Glomerular endothelial cell (primary cell): ENCODE measurements at places on chromosomes 3 and 15.

DNA sequence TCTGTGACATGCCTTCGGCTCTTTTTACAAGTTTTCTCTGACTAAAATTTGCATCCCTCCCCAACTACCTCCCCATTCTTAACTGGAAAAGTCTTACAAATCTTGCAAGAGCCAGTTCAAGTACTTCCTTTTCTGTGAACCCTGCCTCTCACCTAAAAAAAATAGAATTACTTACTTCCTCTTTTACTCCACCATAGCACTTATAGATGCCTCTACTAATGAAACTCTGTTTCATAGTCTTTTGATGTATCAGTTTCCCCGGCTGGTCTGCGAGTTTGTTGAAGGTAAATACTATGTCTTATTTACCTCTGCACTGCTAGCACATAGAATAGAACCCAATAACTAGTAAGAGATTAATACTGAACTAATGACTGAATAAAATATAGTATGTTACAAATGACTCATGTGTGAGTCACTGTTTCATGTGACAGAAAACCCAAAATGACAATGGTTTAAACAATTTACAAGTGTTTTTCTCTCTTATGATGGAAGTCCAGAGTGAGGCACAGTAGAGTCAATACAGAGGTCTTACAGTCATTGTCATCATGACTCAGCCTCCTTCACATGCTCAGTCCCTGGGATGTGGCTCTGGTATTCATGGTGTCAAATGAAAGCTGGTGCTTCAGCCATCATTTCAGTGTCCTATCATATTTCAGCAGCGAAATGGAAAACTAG lies 393.5 kb downstream of the RSL24D1 start:
- no peak for DNase-seq

DNA sequence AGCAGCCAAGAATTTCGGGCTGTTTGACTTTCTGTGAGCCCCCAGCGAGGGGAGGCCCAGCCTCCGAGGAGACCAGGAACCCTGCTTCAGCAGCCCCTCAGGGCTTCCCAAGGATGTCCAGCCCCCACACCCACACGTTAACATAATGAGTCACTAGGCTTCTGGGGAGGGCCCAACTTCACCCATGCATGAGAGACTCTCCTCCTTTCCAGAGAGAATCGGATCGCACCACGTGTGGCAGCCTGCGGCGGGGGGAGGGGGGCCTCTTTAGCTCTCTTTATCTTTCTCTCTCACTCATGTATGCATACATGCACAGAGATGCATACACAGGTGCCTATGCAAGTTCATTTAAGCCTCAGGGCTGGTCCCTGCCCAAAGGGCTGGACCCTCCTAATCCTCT lies 3.1 kb upstream of the AP2M1 start:
- DNase-seq = no peak

DNA sequence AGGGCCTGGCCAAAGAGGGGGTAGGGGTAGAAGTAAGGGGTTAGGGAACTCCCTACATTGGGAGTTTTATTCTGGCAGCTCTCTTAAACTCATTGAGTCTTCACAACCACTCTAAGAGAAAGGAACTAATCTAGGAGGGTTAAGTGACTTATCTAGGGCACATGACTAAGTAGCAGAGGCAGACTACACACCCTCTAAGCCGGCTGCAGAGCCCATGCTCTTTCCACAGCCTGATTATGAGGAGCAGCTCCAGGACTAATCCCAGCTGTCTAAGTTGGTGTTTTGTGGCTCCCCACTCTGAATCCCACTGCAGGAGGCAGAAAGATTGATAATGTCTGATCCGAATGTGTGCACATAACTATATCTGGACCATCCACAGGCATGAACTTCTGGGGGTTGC lies 374.6 kb downstream of the EPHB1 start:
- DNase-seq = no peak

GRCh38 chr3:149894205-149894604 lies 76.5 kb downstream of the PFN2 start:
- no peak for DNase-seq

DNA sequence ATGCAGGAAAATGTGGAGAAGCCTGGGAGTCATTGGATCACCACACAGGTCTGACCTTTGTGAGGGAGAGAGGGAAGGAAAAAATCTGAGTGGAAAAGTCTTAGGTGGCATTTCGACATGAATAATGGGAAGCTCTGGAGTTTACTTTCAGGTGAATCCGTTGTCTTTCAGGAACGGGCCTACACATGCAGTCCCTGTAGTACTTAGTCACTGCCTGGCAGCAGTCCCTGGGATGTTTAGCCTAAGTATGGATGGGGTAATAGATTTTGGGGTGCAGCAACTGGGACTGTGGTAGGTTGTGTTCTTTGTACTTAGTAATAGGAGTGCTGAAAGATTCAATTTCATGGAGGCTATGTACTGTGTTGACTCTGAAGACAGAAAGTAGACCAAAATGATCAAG lies 227.5 kb upstream of the EPHA3 start:
- DNase-seq = no peak

GRCh38 chr15:85401108-85401774 lies 20.8 kb downstream of the AKAP13 start:
- no peak for DNase-seq

DNA sequence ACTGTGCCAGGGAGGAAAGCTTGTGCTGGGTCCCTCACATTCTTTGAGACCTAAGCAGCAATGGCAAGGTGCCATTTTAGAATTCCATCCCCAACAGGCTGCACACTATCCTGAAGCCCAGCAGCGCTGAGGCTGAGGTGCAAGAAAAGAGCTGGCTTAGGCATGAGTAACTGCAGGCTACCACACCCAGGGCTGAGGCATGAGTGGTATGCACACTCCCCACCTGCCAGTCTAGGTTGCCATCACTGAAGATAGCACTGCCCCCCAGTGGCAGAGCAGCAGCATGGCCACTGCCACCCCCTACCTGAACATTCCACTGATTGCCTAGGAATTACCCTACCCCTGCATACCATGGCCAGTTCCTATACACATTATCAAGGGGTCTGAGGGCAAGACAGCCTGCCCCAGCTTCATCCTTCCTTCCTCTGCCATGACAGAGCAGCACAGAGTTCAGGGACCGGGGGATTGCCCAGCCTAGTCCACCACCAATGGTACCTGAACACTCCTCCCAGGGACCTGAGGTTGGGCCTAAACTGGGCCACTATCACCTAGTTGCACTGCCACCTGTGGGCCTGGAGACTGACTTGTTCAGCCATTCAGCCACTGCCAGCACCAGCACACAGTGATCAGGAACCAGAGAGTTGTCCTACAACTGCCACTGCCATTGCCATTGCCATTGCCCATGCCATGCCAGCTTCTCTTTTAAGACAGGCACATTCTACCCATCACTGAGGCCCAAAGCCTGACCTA lies 129.8 kb downstream of the SATB1 start:
- DNase-seq = no peak

GRCh38 chr15:49174902-49175301 lies 4.9 kb downstream of the GALK2 start:
- DNase-seq = no peak

DNA sequence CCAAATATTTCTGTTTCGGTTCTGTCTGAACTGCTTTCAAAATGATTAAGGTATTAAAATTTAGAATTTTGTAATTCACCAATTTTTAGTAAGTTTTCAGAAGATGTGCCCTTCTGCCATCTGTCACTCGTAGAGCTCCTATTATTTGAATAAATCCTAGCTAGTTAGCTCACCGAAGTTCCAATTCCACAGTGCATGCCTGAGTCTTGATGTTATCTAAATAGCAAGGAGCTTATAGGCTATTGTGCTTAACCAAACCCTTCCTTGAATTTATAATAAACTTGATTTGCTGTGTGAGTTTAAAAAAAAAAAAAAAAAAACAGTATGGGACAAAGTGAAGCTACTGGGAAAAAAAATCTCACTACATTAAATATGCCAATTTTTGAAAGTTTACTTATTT lies 18.7 kb downstream of the ATP13A3 start:
- DNase-seq = no peak

- DNase-seq = no peak
Measured at GRCh38 chr3:172018364-172018763, 21.0 kb upstream of the FNDC3B start.

DNA sequence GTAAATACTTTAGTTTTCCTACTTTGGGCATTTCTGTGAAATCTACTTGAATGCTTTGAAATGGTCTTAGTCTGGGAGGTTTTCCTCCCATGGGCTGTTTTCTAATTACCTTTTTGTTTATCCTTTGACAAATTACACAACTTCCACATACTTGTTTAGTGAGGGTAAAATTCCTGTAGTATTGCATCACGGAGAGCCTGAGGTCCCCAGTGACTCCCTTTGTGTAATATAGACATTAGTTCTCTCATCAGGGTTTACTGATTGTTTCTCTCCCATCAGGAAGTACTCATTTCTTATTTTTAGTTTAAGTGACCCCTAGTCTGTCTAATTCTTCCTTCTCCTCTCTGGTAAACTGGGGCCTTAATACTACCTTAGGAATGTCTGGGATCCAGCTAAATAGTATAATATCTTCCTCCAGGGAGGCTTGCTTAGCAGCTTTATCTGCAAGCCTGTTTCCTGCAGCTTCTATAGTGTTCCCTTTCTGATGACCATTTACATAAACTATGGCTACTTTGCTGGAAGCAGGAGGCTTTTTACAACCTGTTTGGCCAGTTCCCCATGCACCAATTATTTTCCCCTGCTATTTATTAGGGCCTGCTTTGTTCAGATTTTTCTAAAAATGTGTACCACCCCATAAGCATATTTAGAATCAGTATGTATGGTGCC lies 87.2 kb upstream of the XCR1 start:
- no peak for DNase-seq

DNA sequence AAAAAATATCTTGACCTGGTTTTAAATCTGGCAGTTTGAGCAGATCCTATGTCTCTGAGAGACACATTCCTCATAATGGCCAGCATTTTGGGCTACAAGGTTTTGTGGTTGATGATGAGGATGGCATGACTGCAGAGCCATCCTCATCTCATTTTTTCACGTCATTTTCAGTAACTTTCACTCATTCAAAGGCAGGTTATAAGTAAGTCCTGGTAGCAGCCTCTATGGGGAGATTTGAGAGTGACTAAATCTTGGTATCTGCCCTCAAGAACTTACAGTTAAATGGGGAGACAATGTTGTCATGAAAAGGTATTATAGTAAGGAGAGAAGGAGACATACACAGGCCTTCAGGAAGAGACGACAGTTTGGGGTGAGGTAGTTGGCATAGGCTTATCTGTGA lies 14.5 kb downstream of the TIGIT start:
- DNase-seq = no peak

GRCh38 chr15:96398776-96399175 lies 68.3 kb downstream of the NR2F2 start:
- DNase-seq = no peak

DNA sequence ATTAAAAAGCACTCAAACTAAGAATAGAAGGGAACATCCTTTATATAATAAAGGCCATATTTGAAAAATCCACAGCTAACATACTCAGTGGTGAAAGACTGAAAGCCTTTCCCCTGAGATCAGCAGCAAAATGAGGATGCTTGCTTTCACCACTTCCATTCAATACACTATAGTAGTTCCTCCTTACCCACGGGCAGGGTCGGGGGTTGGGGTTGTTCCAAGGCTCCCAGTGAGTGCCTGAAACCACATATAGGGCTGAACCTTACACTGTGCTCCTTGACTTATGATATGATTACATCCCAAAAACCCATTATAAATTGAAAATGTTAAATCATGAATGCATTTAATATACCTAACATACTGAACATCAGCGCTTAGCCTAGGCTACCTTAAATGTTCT lies 37.7 kb downstream of the ALDH1L1 start:
- DNase-seq = no peak

- peak; percentile 98 for DNase-seq
Measured at GRCh38 chr3:27533718-27534573, 49.8 kb upstream of the SLC4A7 start.

DNA sequence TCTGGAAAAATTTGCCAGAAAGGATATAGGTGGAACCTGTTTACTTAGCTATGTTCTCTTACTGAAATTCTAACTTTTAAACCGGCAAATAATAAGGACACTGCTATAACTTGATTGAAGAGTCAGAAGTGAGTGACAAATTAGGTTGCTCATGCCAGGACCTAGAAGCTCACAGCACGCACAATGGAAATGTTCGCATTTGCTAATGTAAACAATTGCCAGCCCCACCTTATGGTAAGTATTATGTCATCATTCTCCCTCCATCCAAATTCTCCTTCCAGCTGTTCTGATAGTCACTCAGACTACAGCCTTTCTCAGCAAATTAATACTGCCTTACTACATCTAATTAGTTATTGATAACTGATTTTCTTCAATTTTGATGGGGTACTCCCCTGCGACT lies 4.8 kb upstream of the STXBP5L start:
- no peak for DNase-seq

DNA sequence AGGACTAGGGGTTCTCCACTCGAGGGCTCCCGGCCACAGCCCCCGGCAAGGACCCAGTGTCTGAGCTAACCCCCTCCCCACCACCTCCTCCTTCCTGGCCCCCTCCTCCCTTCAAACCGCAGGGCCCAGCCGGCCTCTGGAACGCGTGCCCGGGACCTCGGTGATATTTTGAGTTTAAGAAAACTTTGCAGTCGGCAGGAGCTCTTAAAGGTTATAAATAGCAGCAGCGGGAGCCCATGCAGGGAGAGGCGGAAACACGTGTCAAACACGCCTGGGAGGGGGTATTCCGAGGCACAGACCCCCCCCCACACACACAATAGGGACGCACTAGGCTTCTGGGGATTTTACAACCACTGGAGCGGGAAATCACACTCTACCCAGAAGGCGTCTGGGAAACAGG lies 3.1 kb upstream of the PTH1R start:
- DNase-seq = no peak

GRCh38 chr3:188231456-188231855 lies 77.5 kb downstream of the LPP start:
- no peak for DNase-seq

DNA sequence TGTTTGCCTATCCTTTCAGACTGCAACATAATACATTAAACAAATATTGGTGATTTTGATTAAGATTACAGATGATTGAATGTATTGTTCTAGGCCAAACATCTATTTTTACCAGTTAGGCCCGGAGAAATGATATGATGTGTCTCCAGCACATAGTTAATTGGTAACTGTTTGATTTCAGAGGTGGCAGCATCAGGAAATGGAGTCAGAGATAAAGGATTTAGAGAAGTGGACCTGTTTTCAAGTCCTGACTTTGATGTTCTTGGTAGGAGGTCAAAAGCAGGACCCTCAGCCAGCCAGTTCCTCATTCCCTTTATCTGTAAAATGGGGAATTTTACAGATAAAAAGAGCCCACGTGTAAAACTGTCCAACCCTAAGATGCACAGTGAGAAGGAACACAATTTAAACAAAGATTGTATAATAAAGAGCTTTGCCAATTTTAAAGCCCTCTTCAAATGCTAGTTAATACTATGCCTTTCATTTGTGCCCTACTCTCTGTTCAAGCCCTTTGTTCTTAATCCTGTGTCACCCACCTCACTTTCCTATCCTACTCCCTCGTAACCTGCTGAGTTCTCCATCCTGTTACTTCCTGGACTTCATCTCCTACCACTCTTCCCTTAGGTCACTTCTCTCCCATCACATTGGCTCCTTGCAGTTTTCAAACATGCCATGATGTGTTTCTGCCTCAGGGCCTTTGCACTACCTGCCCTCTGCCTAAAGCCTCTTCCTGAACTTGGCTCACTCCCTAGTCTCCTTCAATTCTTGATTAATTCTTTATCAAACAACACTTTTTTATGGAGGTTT lies 2.5 kb downstream of the TMEM212 start:
- no peak for DNase-seq

GRCh38 chr3:119293105-119293870 lies 895 bp upstream of the ARHGAP31 start:
- DNase-seq = no peak

GRCh38 chr15:66851311-66852063 lies 149.5 kb downstream of the SMAD6 start:
- DNase-seq = no peak
